ENCODE measurements at places on chromosomes 11 and 22.

DNA sequence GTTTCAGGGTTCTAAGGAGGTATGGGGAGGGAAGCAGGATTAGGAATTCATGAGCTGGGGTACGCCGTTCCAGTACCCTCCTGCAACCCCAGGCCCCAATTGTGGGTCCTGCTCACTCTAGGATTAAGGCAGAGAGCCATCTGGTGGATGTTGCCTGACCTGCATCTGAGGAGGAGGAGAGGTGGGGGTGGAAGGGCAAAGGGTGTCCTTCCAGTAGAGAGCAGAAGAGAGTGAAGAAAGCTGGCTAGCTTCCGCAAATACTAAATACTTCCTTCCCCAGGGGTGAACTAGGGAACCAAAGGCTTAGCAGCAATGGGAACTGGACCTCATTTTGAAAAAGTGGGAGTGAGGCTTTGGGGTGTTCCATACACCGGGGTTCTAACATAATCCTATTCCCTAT, 10.6 kb downstream of the LRRC51 start:
- peak; percentile 37 for DNase-seq

- DNase-seq: no peak
These were observed 3.8 kb downstream of the PRG3 start for GRCh38 chr11:57377107-57377506.

- DNase-seq: no peak
These were observed 25.1 kb upstream of the RELT start for GRCh38 chr11:73350908-73351636.

DNA sequence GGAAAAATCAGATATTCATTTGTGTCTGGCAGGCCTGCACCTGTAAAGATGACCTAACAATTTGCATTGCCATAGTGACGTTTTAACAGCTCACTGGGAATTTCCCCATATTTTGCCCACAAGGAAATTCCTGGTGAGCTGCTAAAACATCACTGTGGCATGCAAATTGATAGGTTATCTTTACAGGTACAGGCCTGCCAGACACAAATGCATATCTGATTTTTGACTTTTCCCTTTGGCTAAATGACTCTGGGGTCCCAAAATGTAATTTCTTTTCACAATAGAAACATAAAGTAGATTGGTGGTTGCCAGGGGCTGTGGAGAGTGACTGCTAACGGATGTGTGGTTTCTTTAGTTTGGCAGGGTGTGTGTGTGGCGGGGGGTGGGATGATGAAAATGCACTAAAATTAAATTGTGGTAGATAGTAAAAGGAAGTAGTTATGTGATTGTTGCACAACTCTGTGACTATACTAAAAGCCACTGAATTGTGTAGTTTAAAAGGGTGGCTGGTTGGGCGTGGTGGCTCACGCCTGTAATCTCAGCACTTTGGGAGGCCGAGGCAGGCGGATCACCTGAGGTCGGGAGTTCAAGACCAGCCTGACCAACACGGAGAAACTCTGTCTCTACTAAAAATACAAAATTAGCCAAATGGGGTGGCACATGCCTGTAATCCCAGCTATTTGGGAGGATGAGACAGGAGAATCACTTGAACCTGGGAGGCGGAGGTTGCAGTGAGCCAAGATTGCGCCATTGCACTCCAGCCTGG, 18.5 kb upstream of the FEZ1 start:
- DNase-seq: peak; percentile 27

- DNase-seq: no peak
These were observed 53.1 kb upstream of the OR4B1 start for GRCh38 chr11:48163360-48164100.

GRCh38 chr22:42300259-42301076, 30.0 kb upstream of the TCF20 start:
- no peak for DNase-seq

DNA sequence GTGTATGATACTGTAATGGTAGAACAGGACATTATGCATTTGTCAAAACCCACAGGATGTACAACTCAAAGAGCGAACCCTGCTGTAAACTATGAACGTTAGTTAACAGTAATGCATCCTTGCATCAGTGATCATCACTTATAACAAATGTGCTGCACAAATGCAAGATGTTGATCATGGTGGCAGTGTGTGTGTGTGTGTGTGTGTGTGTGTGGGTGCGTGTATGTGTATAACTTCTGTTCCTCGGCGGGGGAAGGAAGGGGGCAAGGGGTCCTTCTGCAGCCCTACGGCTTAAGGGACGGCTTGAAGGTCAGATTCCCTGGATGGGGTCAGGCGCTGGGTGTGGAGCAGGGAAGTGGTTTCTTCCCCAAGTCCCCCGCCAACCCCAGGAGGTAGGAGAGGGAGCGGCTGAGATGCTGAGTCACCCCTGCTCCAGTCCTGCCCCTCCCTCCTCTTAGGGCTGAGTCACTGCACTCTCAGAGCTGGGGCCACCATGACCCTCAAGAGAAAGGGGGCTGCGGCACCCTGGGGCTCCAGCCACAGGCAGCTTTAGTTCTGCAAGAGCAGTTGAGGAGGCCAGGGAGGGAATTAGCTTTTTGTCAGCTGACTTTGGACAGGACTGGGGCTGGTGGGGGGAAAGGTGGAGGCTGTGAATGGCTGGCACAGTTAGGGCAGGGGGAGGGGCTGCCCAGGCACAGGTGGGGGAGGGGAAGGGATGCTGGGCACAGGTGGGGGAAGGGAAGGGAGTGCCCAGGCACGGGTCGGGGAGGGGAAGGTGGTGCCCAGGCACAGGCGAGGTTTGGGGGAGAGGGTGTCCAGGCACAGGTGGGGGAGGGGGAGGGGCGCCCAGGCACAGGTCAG, 8.8 kb upstream of the CTSD start:
- no peak for DNase-seq

GRCh38 chr11:75320643-75321042, 30.8 kb downstream of the ARRB1 start:
- no peak for DNase-seq

- DNase-seq: no peak
These were observed 5.1 kb downstream of the CD82 start for GRCh38 chr11:44570411-44571155.

- no peak for DNase-seq
These were observed 17.9 kb downstream of the ELMOD1 start for GRCh38 chr11:107608809-107609208.

DNA sequence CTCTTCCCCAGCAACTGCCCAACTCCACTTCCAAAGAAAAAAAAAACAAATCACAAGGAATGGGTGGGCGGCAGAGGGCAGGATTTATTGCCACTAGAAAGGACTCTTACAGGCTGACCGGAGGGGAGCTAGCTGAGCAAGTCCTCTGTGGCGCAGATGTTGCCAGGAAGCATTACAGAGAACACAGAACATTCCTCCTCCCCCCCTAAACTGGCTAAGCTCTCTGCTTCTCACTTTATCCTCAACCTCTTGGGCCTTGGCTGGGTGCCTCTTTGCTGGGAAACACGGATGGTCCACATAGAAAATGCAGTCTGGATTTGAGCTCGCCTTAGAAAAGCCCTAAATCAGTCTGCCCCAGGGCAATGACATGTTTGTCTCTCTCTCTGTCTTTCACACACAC, 12.6 kb upstream of the FJX1 start:
- DNase-seq: no peak

- no peak for DNase-seq
These were observed 112.6 kb downstream of the KCNQ1 start for GRCh38 chr11:2557381-2557780.

DNA sequence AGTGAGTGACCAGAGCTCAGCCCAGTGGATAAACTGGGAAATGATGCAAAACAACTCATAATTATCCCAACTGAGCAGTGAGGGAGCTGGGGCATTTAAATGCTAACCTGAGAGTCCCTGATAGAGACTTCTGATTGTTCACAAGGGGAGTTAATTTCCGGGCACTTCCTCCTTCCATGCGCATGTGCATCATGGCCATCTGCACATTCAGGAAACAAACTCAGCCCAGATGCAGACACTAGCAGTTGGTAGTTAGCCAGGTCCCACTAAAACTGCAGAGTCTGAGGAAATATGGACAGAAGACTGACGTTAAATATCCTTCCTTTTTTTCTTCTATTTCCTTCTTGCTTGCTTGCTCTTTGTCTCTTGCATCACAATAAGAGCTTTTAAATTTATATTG, 852.1 kb upstream of the LRRC4C start:
- DNase-seq: no peak

DNA sequence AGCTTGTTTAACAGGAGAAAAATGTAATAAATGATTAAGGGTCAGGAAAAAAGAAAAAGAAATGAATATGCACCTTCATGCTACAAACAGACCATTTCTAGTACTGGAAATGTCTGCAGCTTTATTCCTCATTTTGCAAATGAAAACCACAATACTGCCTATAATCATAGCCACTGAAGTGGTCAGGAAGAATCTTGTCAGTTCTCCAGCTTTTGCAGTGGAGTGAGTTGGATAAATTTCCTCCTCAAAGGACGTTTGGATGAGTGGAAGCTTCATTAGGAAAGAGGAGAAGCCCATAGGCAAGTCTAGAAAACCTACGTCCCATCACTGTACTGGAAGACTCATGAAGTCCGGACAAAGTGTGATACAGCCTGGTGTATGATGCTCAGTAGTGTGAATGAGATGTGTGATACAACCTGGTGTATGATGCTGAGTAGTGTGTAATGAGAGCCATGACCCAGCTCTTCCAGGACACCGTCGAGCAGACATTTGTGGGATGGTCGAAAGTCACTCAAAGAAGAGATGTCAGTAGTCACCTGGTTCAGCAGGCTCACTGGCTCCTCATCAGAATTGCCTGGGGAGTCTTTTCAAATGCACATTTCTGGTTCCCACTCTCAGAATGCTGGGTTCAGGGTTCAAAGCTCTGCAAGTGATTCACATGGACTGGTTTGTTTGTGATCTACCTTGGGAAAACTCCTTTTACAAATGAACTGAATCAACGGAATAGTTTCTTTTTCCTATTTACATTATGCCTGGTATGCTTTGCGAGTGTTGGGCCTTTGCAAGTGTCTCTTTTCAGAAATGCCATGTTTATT, 101.3 kb downstream of the PDHX start:
- DNase-seq: no peak

DNA sequence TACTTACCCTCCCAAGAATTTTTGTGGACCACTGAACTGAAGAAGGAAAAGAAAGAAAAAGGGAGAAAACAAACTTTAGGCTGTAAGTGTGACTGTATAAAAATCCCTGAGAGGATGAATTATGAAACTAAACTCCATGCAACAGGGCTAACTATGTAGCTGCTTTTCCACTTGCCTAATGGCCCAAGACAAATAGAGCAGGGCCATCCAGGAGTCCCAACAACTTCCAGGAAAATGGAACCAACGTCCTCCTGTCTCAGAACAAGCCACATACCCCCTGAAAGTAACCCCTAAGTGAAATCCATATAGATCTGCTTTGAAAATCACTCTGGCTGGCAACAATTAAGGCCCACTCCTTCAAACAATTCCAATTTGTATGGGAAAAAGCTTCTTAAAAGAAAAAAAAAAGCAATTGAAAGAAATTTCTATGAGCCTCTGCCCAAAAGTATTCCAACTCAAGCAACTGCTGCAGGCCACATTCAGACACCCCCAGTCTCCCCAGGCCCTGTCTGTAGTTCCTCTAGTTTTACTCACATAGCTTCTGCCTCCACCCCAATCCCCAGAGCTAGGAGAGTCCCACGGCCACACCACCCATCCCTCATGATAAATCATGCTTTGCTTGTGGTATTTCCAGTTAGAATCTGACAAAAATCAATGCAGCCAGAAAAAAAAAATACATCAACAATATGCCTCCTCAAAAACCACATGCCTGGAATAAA, 12.7 kb downstream of the RBFOX2 start:
- DNase-seq: no peak

- DNase-seq: peak; percentile 18
These were observed 111.2 kb upstream of the THY1 start for GRCh38 chr11:119533921-119534736.

DNA sequence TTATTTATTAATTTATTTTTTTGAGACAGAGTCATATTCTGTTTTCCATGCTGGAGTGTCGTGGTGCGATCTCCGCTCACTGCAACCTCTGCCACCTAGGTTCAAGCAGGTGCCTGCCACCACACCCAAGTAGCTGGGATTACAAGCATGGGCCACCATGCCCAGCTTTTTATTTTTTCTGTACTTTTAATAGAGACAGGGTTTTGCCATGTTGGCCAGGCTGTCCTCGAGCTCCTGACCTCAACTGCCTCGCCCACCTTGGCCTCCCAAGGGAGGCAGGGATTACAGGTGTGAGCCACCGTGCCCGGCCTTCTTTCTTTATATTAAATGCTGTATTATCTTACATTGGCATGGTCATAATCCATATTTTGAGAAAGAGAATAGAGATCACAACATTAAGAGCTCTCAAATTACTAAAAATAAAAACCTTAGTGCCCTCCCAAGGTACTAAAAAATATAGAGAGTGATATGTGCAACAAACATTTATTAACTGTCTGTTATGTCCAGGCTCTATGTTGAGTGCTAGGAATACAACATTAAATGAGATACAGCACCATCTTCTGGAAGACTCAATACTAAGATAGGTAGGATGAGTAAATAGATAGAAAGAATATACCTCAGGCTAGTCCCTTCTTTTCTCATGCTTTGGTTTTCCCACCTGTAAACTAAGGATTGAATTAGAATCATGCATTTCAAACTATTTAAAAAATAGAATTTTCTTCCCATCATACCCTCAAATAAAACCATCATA, 84.1 kb downstream of the BBOX1 start:
- no peak for DNase-seq

- DNase-seq: no peak
These were observed 155.5 kb upstream of the NAV2 start for GRCh38 chr11:19557185-19557584.

DNA sequence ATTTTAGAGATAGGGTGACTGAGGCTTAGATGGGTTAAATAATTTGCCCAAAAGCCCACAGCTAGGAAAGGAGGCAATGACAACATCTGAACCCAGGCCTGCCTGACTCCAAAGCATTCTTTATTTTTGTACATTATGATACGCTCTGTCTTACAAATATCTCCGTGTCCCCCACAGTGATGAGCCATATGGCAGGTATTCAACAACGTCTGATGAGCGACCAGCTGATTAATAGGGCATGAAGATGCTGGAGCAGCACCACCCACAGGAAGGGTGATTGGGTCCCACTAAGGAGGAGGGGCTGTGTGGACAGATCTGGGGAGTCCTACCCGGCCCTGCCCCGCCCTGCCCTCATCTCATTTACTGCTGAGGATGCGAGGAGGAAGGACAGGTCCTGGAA, 380.6 kb downstream of the CADM1 start:
- no peak for DNase-seq

GRCh38 chr22:43892183-43892894, 526 bp upstream of the PNPLA5 start:
- DNase-seq: no peak

GRCh38 chr22:32605576-32605975, 131.0 kb downstream of the FBXO7 start:
- DNase-seq: no peak

Data from stimulated activated CD8-positive, alpha-beta memory T cell treated with anti-CD3 and anti-CD28 coated beads, Interleukin-4, amount 100 ng/mL, for 1 hour (primary cell).